ENCODE measurements at places on chromosomes 12 and 14. TPM values are rescaled to one million over a fixed set of nuclear protein-coding genes. Genes with fewer than 3 reads are reported as not detected.

Gene GPRC5A
- 162 TPM for total RNA-seq

Gene KCNC2
- not detected for total RNA-seq

Gene TEX22
- total RNA-seq = not detected

Gene TC2N
- 13.9 TPM for total RNA-seq

Gene NPFF
- not detected for total RNA-seq

Gene HHIPL1
- total RNA-seq = not detected

Gene EML1
- not detected for total RNA-seq

Gene KLRK1
- not detected for total RNA-seq

Gene TAPBPL
- total RNA-seq = 9.6 TPM

Gene NOXRED1
- total RNA-seq = not detected

Gene ESPL1
- total RNA-seq = 31.0 TPM
